ENCODE measurements at places on chromosomes 16 and 17.

- no peak for DNase-seq
Observed at GRCh38 chr16:69542974-69543373, 22.8 kb upstream of the NFAT5 start.

- no peak for DNase-seq
Observed at GRCh38 chr17:5472511-5472910, 3.7 kb upstream of the DHX33 start.

DNA sequence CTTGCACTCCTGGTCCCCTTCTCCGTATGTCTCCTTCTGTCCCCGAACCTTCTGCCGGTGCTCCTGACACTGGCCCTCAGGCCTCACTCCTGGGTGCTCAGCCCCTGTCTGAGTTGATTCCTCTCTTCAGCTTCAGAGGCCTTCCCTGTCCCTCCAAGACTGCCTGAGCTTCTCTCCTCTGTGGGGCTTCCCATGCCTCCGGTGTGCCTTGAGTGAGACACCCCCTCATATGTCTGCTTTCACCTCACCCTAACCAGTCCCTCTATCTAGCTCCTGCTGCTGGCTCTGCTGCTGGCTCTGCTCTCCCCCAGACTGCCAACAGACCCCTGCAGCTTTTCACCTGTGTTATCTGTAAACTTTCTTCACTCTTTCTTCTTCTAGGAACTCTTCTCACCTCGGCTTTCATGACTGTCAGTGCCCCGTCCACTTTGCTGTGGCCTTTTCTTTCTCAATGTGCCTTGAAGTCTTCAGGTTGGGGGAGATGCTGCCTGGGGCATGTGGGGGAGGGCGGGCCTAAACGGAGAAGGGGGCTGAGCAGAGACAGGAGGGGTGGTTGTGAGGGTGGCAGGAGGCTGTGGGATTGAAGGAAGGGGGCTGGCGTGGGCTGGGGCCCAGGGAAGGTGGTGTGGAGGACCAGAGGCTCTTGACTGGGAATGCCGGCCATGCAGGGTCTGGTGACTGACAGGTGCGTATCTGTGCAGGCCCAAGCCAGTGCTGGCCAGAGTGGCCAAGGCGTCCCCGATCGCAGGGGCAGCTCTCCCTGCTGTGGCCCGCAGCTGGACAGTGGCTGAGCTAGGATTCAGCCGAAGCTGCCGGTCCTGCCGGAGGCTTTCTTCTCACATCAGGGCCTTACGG, 81.3 kb downstream of the METRNL start:
- DNase-seq = no peak

GRCh38 chr17:82963104-82963950, 116.1 kb upstream of the METRNL start:
- DNase-seq = no peak

DNA sequence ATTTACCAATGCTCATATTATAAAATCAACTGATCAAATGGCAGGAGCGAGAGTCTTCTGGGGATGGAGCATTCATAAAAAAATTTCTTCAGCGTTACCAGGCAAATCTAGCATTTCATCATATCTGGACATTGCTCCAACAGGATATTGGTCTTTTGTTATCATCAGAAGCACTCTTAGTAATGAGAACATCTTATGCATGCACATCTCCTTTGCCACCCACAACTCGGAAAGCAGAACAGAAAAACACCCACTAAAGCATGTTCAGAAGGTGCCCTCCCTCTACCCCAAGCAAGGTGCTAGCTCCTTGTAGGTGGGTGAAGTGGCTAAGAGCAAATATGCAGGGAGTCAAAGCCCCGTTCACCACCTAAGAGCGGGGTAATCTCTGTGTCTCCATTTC, 18.9 kb downstream of the ARHGAP17 start:
- no peak for DNase-seq

DNA sequence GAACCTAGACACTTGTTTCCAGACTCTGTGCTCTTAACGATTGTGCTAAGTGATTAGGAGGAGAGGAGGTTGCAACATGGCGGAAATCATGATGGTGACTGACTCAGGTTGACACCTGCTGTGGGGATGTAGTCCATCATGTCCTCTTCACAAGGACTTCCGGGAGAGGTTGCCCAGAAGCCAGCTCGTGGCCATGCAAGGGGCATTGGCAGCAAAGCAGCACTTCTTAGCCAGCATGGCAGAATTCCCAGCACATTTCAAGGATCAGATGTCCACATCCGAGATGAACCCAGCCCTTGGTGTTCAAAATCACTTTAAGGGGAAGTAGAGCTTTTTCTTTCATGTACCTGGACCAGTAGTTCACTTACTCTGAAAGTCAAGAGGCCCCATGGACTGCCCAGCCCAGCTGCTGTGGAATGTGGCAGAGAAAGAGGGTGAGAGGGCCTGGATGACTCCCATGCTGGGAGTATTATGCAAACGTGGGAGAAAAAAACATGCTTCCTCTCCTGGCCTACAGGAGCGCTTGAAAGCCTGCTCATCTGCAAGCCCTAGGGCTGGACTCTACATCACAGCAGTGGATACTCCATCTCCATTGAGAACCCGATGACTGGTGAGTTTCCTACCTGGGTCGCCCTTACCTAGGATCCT, 65.5 kb downstream of the IRX6 start:
- no peak for DNase-seq

GRCh38 chr16:81744911-81745310, 34.2 kb upstream of the PLCG2 start:
- DNase-seq = no peak

DNA sequence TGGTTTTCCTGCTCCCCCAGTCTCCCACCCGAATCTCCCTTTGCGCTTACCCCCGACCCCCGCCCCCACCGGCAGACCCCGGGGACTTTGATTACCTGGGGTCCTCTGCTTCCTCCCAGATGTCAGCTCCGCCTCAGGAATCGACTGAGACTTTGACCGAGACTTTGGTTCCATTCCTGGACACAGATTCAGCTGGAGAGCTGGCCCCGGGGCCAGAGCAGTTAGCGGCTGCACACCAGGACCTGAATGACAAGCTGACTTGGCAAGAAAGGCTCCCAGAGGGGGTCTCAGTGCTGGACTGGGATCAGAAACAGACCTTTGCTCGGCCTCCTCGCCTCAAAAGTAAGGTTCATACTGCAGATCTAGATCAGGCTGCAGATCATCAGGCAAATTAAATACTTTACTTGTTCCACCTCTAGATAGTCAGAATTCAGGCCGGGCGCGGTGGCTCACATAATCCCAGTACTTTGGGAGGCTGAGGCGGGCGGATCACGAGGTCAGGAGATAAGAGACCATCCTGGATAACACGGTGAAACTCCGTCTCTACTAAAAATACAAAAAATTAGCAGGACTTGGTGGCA, 60.3 kb upstream of the FBXO47 start:
- no peak for DNase-seq

- DNase-seq = no peak
Observed at GRCh38 chr16:49116873-49117272, 164.8 kb downstream of the CBLN1 start.

GRCh38 chr16:14302031-14302398, 230.9 kb downstream of the MRTFB start:
- DNase-seq = peak; percentile 32

GRCh38 chr17:17059301-17059890, 17.1 kb downstream of the MPRIP start:
- no peak for DNase-seq

DNA sequence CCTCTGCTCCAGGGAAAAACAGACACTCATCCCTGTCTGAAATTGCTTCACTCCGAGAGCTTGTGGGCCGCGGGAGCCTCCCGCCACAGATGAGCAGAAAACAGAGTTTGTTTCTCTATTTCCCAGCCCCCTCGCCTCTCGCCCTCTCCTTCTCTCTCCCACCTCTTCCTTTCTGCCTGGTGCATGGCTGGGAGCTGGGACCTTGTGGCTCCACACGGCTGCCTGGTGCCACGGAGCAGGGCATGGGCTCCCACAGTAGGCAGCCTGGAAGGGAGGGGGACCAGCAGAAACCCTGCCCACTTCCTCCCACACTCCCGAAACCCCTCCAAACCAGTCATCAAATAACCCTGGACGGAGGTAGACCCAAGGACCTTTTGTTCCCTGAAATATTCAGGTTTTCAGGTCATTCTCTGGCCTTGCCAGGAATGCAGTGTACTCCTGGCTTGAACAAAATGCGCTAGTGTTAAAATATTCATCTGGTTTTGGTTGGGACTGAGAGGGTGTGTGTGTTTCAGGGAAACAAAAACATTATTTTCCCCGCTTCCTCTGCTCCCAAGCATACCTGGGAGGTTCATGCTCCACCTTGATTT, 204.9 kb downstream of the C16orf78 start:
- no peak for DNase-seq

GRCh38 chr17:18925187-18925586, 26.8 kb upstream of the SLC5A10 start:
- DNase-seq = no peak

GRCh38 chr17:59619298-59620063, at the start of gene CLTC:
Gene CLTC, plus strand, starts transcription at chr17:59619895. Its CDS starts 237 bp downstream, at chr17:59620132.
- DNase-seq = peak; percentile 97

- no peak for DNase-seq
Observed at GRCh38 chr16:88744577-88745521, 38.5 kb downstream of the CTU2 start.

DNA sequence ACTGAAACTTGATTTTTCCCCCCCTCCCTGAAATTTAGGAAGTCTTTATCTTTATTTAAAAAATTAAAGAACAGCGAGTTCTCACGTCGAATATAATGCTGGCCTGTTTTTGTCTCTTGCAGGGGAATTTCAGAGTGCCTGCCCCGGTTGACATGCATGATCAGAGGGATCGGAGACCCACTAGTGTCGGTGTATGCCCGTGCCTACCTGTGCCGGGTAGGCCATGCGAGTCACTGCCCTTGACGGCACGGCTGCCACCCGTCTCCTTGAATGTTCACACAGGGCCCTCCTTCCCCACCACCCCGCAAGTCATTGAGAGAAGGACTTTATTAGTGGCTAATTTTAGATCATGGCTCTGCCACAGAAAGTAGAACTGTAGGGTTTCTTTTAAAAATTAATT, 54.7 kb downstream of the VPS35L start:
- DNase-seq = no peak

- no peak for DNase-seq
Observed at GRCh38 chr16:28609631-28610594, at the start of gene SULT1A1. Gene SULT1A1, minus strand, starts transcription at chr16:28610044. Its CDS starts 1,189 bp downstream, at chr16:28608855.

DNA sequence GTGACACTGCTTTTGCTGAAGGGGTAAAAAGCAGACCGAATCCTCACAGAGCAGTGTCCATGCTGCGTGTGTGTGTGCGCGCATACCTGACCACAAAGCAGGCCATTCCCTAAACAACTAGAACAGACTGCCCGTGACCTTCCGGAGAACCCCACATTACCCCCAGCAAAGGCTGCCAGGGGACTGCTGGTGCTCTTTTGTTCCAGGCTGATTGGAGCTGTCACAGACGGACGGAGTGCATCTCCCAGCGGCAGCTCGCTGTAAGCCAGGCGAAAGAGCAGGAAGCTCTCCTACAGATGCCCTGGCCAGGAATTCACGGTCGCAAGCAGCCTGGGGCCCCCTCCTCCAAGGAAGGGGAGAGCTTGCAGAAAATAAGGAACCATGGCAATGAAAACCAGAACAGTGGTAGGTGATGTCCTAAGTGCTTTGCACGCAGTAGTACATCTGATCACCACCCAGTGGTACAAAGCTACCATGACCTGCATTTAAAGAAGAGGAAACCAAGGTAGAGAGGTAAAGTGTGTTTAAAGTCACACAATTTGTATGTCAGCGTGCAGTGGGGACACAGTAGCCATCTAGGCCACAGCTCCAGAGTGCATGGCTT, 153.4 kb upstream of the DYNLRB2 start:
- DNase-seq = no peak

- peak; percentile 41 for DNase-seq
Observed at GRCh38 chr17:64504769-64505339, 1.2 kb downstream of the DDX5 start.

DNA sequence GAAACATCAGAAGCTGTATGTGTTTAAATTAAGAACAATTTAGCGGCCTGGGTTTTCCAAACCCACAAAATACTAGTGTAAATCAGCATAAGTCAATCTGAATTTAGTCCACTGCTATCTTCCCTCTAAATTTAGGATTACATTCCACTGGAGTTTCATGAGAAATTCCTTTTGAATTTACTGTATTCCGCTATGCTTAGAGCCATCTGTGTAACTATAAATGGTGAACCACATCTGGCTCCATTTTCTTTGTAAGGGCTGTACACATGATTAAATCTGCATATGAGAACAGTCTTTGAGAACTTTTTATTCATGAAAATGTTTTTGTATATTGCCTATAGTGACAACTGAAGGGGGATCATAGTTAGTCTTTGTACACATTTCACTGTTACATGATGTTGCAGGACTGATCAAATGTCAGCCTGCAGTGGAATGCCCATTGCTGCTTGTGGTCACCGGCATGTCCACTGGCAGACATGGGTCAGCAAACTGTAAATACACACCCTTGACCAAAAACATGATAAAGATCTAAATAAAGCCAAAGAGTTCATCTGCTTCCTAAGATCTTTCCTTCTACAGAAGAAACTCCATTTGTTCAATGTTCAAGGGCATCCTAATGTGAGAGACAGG, 36.8 kb downstream of the RPGRIP1L start:
- no peak for DNase-seq

DNA sequence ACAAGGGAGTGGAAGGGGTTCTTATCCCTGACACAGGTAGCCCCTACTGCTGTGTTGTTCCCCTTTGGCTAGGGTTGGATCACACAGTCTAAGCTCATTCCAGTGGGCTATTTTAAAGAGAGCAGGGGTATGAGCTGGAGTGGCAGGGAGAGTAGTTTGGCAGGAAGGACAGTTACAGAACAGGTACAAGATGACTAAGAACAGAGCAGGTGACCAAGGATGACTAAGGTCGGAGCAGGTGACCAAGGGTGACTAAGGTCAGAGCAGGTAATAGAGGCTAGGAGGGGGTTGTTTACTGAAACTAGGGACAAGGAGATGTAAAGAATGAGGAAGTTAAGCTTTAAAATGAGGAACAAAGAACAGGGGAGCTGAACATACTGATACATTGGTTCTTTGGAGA, 58.8 kb downstream of the UTP18 start:
- no peak for DNase-seq

DNA sequence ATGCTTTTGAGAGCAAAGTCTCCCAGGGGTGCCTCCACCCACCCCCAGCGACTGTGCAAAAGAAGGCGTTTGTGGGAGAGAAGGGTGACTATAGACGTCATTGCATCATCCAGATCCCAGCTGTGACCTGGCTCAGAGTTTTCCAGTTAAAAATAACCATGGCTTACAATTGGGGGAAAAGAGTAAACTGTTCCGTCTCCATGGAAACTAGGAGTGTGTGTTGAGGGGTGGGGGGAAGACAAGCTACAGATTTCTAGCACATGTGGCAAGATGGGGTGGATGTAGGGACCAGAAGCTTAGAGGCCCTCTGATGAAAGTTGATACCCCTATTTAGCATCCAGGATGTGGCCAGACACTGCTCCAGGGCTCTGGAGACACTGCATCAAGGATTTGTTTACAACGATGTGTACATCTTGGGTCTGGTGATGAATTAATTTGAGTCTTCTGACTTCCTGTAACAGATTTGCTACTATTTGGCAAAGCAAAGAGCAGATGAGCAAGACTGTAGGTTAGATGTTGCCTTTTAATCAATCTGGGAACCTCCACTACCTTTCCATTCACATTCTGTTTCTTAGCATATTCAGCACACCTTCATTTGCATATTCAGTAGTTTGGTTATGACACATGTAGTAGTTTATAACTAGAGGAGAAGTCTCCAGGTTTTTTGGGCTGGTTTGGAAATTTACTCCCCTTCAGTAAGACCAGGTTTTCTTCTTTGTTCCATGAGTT, 6.2 kb upstream of the DUSP14 start:
- DNase-seq = peak; percentile 96

GRCh38 chr16:87924811-87925670, 11.3 kb downstream of the CA5A start:
- DNase-seq = peak; percentile 98

Data from NCI-H524 (cell line).